Chondrocyte (in vitro differentiated cells): ENCODE measurements at places on chromosomes 3 and 15. TPM values are rescaled to one million over a fixed set of nuclear protein-coding genes. Genes with fewer than 3 reads are reported as not detected.
A peak's percentile ranks its signal among the peaks of the same experiment; 100 is the strongest.

SCAP gene
- total RNA-seq, result 47.3 to 79.8 TPM (median 49.7 TPM) in 3 replicates

SAMD7 gene
- total RNA-seq, result not detected in 3 replicates

GOLGA8O gene
- 2.5 to 5.1 TPM (median 2.8 TPM) in 3 replicates for total RNA-seq

LRRC31 gene
- not detected in 3 replicates for total RNA-seq

C3orf49 gene
- total RNA-seq, result not detected in 3 replicates

SHC4 gene
- 35.3 to 61.8 TPM (median 35.6 TPM) in 3 replicates for total RNA-seq

CCDC39 gene
- not detected in 3 replicates for total RNA-seq

RTP1 gene
- not detected in 3 replicates for total RNA-seq

GRCh38 chr15:51814606-51815005, 14.8 kb upstream of the TMOD3 start:
- peaks cover 2% of the 10 kb centered on the region for H3K4me1 ChIP-seq
- H3K27ac ChIP-seq, result peak overlapping the region; percentile 27
- H3K4me3 ChIP-seq, result no peak overlapping the region
- no peak for DNase-seq
- H3K27me3 ChIP-seq, result no peaks in the 10 kb centered on the region

- no peak overlapping the region for H3K4me3 ChIP-seq
- no peaks in the 10 kb centered on the region for H3K36me3 ChIP-seq
- H3K27ac ChIP-seq, result no peak overlapping the region
- peaks cover 15% of the 10 kb centered on the region for H3K4me1 ChIP-seq
Measured at GRCh38 chr15:29289173-29289572, 19.6 kb upstream of the NSMCE3 start.

- no peak overlapping the region for H3K4me3 ChIP-seq
- peaks cover 9% of the 10 kb centered on the region for H3K27me3 ChIP-seq
- H3K27ac ChIP-seq, result no peak overlapping the region
- no peak for DNase-seq
Measured at GRCh38 chr3:46609944-46610722, 2.2 kb upstream of the FAM240A start.

GRCh38 chr3:112027142-112027541, 7.4 kb upstream of the TMPRSS7 start:
- H3K4me1 ChIP-seq, result no peaks in the 10 kb centered on the region
- no peak overlapping the region for H3K27ac ChIP-seq
- no peak overlapping the region for H3K4me3 ChIP-seq
- H3K27me3 ChIP-seq, result no peaks in the 10 kb centered on the region
- no peaks in the 10 kb centered on the region for H3K36me3 ChIP-seq

DNA sequence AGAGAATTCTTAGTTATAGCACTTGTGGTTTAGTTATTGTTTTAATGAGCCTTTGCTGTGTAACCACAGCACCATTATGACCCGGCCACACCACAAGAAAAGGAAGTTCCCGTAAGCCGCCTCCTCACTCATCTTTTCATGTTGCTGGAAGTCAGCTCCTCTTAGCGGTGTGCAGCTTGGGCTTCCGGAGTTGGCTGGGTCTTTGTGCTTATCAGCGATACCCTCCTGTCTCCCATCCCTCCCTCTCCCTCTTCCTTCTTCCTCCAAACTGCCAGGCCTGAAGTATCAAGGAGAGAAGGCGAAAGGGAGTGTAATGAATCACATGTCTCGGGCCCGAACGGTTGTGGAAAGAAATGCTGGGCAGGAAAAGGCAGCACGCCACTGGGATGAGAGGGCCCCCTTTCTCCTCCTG, 353.5 kb downstream of the MCTP2 start:
- no peaks in the 10 kb centered on the region for H3K27me3 ChIP-seq
- no peak for DNase-seq

- no peak overlapping the region for H3K27ac ChIP-seq
- no peak overlapping the region for H3K4me3 ChIP-seq
- no peak for DNase-seq
- peaks cover 4% of the 10 kb centered on the region for H3K36me3 ChIP-seq
- H3K4me1 ChIP-seq, result no peaks in the 10 kb centered on the region
Measured at GRCh38 chr3:43222590-43222989, 63.8 kb upstream of the SNRK start.

DNA sequence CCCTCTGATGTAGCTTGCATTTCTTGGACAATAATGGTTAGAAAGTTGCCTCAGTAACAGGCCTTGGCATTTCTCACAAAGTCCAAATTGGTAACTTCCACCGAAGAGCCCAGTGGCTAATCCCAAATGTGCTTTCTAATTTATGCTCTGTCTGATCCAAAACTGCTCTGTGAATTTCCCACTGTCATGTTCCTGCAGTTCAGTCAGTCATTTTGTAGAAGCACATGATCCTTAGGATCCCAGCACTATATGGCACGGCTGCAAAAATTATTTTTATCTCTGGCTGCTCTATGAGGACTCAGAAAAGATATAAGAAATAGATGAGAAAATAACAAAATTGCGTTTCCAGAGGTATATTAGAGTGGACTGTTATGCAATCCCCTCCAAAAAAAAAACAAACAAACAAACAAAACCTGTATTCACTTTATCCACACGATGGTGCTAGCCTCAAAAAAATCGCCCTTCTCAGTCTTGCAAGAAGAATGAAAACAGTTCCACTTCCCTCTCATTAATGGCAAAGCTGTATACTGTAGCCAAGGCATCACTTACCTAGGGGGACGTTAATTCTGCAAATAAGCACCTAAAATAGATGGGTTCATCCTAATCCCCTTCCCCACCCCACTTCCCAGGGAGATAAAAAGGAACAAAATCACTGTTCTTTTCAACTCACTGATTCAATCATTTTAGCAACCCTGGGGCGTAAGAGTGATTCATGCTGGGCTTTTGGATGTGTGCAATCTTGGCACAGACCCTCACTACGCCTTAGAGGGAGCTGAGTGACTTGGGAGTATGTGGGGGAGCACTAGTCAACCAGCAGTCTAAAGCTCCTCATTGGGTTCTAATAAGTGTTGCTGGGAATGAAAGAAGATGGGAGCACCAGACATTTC, 61.3 kb downstream of the TMCO5A start:
- peaks cover 7% of the 10 kb centered on the region for H3K4me1 ChIP-seq
- no peak for DNase-seq
- no peak overlapping the region for H3K27ac ChIP-seq
- H3K36me3 ChIP-seq, result peaks cover 3% of the 10 kb centered on the region
- peaks cover 4% of the 10 kb centered on the region for H3K27me3 ChIP-seq
- H3K4me3 ChIP-seq, result no peak overlapping the region

GRCh38 chr15:69132430-69132829, 28.0 kb upstream of the GLCE start:
- H3K36me3 ChIP-seq, result no peaks in the 10 kb centered on the region
- H3K4me1 ChIP-seq, result peaks cover 4% of the 10 kb centered on the region
- no peak for DNase-seq
- no peak overlapping the region for H3K4me3 ChIP-seq
- peaks cover 5% of the 10 kb centered on the region for H3K27me3 ChIP-seq
- H3K27ac ChIP-seq, result no peak overlapping the region

GRCh38 chr3:127291114-127291513, 3.3 kb upstream of the PRR20G start:
- peaks cover 12% of the 10 kb centered on the region for H3K27me3 ChIP-seq
- no peaks in the 10 kb centered on the region for H3K36me3 ChIP-seq
- H3K4me3 ChIP-seq, result no peak overlapping the region
- H3K4me1 ChIP-seq, result no peaks in the 10 kb centered on the region
- no peak for DNase-seq

GRCh38 chr3:133931084-133931483, 35.4 kb upstream of the RAB6B start:
- no peak overlapping the region for H3K4me3 ChIP-seq
- H3K4me1 ChIP-seq, result peaks cover 4% of the 10 kb centered on the region
- DNase-seq, result no peak
- no peaks in the 10 kb centered on the region for H3K27me3 ChIP-seq

GRCh38 chr3:4956738-4957137, 22.5 kb upstream of the BHLHE40 start:
- H3K27ac ChIP-seq, result no peak overlapping the region
- H3K4me1 ChIP-seq, result peaks cover 3% of the 10 kb centered on the region
- no peak overlapping the region for H3K4me3 ChIP-seq
- no peak for DNase-seq

DNA sequence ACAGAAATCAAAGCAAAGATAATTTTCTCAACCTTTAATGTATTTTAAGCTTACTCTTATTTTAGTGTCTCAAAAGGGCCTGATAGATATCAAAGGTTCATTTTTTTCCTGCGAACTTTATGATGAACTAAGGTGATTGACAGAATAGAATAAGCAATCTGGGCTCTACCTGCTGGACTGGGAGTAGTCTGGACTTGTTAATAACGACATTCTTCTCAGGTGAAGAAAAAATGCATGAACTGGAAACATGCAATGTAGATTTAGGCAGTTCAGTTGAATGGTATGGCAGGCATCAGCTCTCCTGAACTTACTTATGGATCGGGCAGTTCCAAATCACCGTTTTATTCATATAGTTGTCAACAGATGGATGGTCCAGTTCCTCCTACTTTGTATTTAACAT, 189.7 kb upstream of the ZBTB20 start:
- H3K36me3 ChIP-seq, result no peaks in the 10 kb centered on the region
- DNase-seq, result no peak
- H3K27ac ChIP-seq, result no peak overlapping the region

DNA sequence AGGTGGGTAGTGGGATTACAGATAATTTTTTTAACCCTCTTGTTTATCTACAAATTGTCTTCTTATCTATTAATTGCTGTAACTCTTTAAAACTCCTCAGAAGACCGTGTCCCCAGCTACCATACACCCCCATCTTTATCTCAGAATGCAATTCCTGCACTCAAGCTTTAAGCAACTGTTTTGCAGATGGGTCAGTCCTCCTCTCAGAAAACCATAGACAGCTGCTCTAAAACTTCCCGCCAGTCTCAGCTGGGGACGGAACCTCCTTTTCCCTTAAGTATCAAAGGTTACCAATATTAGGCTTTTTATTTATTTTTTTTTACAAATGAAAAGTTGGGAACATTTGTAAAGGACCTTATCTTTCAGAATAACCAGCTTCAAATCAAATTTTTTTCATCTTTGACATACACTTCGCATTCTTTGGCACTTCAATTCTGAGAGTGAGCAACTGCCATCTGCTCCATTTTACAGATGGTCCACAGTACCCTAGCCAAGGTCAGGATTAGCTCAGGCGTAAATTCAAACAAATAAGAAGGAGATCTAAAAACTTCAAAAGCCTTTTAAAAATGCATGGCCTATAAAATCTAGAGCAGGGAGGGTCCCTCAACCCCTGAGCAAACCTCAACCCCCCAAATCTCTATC, 1.3 kb downstream of the GATM start:
- peak overlapping the region; percentile 74 for H3K4me3 ChIP-seq
- no peak overlapping the region for H3K27ac ChIP-seq
- H3K36me3 ChIP-seq, result no peaks in the 10 kb centered on the region
- peaks cover 11% of the 10 kb centered on the region for H3K4me1 ChIP-seq

GRCh38 chr3:113557374-113557773, 25.0 kb downstream of the SIDT1 start:
- H3K36me3 ChIP-seq, result no peaks in the 10 kb centered on the region
- no peaks in the 10 kb centered on the region for H3K4me1 ChIP-seq
- H3K27ac ChIP-seq, result no peak overlapping the region
- H3K27me3 ChIP-seq, result peaks cover 2% of the 10 kb centered on the region

DNA sequence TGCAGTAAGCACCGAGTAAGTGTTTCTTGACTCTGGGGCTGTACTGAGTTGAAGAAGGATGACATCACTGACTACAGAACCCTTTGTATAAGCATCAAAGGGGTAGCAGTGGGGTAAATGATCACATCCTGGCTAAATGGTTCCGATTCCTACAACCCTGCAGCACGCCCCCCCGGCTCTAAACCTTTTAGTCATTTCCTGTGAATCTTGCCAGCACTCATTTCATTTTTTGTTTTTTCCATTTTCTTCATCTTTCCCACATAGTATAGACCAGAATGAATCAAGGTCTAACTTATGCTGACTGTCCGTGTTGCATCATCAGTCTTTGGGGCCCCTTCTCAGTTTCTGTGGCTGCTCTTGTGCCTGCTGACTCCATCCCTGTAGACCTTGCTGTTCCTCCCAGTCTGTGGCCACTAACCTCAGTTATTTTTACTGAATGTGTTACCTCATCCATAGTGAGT, 383.1 kb upstream of the TPRG1 start:
- no peak for DNase-seq
- peaks cover 2% of the 10 kb centered on the region for H3K36me3 ChIP-seq
- H3K4me3 ChIP-seq, result no peak overlapping the region
- no peak overlapping the region for H3K27ac ChIP-seq

GRCh38 chr3:121698901-121699300, 38.2 kb upstream of the HCLS1 start:
- DNase-seq, result no peak
- no peak overlapping the region for H3K27ac ChIP-seq

- H3K27ac ChIP-seq, result no peak overlapping the region
- no peaks in the 10 kb centered on the region for H3K36me3 ChIP-seq
- no peak overlapping the region for H3K4me3 ChIP-seq
- peaks cover 30% of the 10 kb centered on the region for H3K4me1 ChIP-seq
- H3K27me3 ChIP-seq, result no peaks in the 10 kb centered on the region
- DNase-seq, result no peak
Measured at GRCh38 chr15:28100516-28101195, 1.5 kb upstream of the OCA2 start.

DNA sequence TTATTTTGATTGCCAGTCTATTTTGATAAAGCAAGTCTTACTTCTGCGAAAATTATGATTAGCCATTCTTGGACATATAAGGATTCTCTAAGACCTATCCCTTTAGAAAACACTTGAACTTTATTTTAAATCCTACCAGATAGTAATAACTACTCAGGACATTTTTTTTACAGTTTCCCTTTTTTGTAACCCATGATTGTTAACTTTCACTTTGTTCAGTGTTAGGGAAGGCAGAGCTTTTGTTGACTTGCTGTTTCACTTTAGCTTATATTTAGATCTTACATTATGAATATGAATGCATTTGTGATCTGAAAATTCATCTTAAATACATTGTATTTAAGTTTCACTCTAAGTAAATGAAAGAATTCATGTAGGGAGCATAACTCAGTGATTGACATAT, 167.0 kb downstream of the AKAP13 start:
- H3K27ac ChIP-seq, result no peak overlapping the region
- H3K36me3 ChIP-seq, result peaks cover 5% of the 10 kb centered on the region
- DNase-seq, result no peak
- no peaks in the 10 kb centered on the region for H3K27me3 ChIP-seq
- H3K4me1 ChIP-seq, result peaks cover 51% of the 10 kb centered on the region

GRCh38 chr3:136818191-136818768, 646 bp upstream of the SLC35G2 start:
- no peaks in the 10 kb centered on the region for H3K27me3 ChIP-seq
- H3K4me3 ChIP-seq, result peak overlapping the region; percentile 94
- H3K27ac ChIP-seq, result peak overlapping the region; percentile 77
- peaks cover 27% of the 10 kb centered on the region for H3K4me1 ChIP-seq
- DNase-seq, result no peak
- H3K36me3 ChIP-seq, result no peaks in the 10 kb centered on the region

GRCh38 chr3:148943506-148944205, 47.7 kb upstream of the GYG1 start:
- no peak overlapping the region for H3K27ac ChIP-seq
- peaks cover 5% of the 10 kb centered on the region for H3K27me3 ChIP-seq
